ENCODE measurements at places on chromosomes 1 and 21.

- no peak for DNase-seq
These were observed 467.6 kb upstream of the ZRANB2 start for GRCh38 chr1:71548398-71548890.

- DNase-seq, result peak; percentile 35
These were observed 544.8 kb upstream of the CAMK1G start for GRCh38 chr1:209038735-209039134.

DNA sequence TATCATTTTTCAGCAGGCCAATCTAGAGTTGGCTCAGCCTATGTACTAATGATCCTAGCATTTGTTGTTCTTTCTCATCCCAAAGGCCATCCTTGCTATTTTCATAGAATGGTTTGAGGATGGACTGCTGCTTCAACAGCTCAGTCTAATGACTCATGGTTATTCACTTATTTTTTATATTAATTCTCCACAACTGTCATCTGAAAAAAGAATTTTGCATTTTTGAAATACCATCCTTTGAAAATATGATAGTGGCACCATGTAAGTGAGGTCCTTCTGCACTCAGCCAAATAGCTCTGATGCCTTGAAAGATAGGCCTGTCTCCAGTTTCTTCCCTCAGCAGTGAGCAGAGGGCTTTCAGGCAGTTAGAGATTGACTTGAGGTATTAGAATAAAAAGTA is 377.5 kb downstream of the LMO4 start:
- peak; percentile 83 for DNase-seq

DNA sequence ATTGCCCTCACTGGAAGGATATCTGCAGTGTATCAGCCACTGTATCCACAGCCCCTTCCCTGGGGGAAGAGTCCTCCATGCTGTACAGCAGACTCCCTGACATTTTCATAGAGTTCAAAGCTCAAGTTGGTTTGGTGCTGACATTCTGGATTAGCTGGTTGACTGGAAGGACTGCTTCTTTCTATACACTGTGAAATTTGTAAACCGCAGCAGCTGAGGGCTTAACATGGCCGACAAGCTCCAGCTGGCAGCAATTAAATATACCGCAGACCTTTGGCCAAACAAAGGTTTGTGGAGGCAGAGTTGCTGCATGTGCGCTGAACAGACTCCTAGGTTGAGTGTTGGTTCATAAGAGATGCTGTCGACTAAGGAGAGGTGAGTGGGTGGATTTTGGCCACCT is 126.4 kb downstream of the DHRS3 start:
- no peak for DNase-seq

DNA sequence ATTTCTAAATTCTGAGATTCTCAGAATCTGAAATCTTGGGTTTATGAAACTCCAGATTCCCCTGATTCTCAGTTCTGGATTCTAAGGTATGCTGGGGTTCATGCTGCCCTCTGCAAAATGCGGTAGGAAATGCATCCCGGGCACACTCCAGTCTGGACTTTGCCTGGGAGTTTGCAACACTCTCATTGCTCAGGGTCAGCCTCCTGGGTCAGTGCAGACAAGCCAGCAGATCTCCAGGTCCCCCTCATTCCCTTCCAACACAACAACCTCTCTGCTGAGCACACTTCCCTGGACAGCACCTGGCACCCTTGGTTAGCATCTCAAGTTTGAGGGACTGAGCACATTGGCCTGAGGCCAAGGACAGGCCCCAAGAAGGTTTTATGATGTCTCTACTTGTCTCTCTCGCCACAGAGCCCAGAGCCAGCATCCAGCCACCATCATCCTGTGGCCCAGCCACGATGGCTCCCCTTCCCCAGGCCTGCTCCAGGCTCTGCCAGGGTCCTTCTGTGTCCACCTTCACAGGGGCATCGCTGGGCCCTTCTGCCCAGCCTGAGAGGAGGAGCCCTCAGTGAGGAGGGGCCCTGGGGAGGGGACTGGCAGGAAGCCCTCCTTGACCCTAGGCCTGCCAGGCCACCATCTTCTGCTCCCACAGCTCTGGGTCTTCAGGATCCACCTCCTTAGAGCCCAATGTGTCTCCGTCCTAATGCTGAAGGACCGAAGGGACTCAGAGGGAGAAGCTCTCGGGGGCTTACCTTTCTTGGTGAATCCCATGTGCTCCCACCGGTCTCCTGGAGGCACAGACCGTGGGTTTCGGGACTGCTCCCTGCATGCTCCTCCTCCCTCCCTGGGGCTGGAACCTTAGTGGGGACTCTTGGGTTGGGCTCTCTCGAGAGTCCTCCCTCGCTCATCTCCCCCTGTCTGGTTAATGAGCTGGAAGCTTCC is 550.7 kb downstream of the PTPRU start:
- DNase-seq, result no peak

DNA sequence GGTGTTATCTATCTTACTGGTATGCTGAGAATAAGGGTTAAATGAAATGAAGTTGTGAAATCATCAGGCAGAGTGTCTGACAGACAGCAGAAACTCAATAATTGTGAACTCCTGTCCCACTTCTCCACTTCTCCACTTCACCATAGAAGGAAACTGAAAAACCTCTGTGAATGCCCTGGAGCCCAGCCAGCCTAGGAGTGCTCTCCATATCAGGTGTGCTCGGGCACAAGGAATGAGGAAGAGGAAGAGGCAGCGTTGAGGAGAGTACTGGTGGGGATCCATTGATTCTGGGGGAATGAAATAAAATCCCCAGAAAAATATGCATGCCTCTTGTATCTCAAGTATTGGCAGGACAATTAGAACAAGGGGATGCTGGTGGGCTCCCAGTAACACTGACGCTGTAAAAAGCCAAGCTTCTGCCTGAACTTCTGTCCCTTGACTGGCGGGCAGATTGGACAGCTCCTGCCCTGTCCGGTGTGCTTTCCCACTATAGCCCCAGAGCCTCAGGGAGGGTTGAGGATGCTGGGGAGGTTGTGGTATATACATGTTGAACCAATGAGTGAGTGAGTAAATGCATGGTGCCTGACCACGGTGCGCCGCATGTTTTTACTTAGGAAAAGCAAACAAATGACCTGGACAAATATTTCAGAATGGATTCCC is 47.7 kb downstream of the NMNAT2 start:
- peak; percentile 12 for DNase-seq

DNA sequence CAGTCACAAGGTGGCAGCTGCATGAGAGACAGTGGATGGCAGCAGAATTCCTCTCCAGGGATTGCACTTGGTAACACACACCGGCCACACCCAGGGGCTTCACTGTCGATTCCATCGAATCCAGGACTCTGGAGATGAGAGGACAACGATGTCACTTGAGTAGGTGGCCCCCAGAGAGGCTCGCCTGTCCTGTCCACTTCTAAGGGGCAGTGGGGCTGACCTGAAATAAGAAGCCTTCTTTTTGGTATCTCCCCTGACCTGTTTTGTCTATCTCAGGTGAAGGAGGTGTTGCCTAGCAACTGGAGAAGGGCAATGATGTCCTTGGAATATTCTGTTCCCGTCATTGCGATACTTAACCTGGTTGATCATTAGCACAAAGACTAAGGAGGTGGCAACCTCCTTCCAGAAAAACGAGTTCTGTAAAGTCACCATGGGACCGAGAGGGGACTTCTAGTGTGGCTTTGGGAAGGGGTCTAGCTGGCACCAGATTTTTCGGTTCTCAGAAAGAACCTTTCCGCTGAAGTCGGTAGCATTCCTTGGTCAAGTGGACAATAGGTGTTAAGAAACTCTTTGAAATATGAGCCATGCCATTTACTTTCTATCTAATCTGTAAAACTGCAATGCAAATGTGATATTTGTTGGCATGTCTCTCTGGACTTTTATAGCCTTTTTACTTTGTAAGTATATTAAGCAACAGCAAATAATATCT is 85.2 kb upstream of the TMPRSS2 start:
- no peak for DNase-seq

DNA sequence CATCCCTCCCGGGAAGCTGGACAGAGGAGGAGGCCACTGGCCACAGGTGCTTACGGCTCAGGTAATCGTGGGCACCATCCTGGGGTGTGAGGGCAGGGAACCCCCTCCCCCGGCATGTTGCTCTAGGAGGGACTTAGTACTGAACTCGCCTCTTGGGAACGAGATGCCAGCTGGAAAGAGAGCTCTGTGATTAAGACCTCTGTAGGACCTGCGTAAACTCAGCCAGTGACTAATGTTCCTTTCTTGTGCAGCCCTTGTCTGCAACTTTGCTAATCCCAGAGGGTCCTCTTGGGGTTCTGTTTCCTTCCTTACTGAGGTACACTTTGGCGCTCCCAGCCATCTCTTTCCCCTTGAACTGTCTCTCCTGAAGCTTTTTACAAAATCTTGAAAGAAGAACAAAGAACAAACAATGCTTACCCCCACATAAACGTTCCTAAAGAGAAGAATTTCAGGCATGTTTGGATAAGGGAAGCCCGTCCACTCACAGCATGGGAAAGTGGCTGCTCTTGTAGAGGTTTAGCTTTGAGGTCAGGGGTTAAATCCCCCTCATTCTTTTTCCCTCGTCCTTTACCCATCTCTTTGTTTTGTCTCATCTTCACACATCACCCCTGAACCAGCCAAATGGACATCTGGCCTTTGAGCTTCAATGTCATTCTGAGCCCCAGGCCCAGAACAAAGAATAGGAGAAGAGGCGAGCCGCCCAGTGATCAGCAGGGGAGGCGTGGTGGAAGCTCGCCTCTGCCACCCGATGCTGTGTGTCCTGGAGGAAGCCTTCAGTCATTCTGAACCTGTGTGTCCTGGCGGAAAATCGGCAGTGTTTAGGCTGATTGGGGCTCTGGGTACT is 37.4 kb downstream of the CITED4 start:
- no peak for DNase-seq

GRCh38 chr1:63463248-63463647 is 59.8 kb downstream of the ITGB3BP start:
- DNase-seq, result peak; percentile 41

- DNase-seq, result peak; percentile 12
These were observed 283.5 kb downstream of the C1orf94 start for GRCh38 chr1:34460193-34460592.

GRCh38 chr1:160519642-160520435 is 3.2 kb downstream of the SLAMF6 start:
- peak; percentile 77 for DNase-seq

DNA sequence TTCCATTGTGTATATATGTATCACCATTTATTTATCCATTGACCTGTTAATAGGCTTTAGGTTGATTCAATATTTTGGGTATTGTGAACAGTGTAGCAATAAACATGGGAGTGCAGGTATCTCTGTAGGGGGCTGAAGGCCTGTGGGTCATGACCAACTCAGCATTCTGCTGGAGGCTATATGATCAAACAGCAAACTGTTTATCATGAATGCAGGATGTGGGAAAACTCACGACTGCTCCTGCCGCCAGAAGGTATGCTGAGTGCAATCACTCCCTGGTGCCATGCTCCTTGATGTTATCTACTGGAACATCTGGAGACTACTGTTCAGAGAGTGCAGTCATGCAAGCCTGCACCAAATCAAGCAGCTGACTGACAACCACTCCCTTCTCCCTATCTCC is 275.2 kb downstream of the COL11A1 start:
- DNase-seq, result peak; percentile 82
